ENCODE measurements at places on chromosomes 2 and 18.
A peak's percentile ranks its signal among the peaks of the same experiment; 100 is the strongest.

GRCh38 chr2:143732076-143732475 lies 602.9 kb downstream of the ARHGAP15 start:
- DNase-seq, result no peak

DNA sequence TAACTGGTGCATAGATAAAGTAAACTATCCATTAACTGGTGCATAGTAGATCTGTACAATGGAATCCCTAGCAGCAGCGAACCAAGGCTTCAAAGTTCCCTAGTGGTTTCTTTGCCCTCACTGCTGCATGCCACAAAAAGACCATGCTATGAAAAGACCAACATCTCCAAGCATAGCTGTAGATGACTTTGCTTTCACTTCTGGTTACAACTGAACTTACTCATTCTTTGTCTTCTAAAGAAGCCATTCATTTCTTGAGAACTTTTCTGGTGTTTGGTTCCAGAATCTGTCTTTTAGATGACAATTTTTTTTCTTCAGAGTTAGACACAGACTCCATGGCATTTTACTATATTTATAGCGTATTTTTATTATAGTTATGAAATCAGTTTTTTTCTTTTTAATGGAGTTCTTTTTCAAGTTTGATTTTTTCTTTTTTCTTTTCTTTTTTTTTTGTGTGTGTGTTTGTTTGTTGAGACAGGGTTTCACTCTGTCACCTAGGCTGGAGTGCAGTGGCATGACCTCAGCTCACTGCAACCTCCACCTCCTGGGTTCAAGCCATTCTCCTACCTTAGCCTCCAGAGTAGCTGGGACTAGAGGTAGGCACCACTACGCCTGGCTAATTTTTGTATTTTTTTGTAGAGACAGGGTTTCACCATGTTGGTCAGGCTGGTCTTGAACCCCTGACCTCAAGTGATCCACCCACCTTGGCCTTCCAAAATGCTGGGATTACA lies 63.6 kb downstream of the SLC35F5 start:
- no peak for DNase-seq

DNA sequence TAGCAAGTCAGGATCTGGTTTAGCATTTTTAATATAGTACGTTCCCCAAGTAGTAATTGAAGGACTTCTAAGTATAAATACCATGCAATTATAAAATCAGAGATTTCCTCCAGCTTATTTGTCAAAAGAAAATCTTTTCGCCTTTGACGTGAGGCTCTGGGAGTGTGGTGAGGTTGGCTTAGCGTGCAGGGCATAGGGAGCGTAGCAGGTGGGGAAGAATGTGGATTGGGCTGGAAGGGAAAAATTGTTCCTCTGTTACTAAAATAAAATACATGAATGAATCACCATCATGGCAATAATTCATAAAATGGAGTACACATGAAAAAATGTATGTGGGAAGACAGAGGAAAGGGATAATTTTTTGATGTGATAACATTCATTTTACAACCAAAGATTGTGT lies 5.4 kb upstream of the IL1RL2 start:
- no peak for DNase-seq

- no peak for DNase-seq
Observed at GRCh38 chr2:213723707-213724106, 439.4 kb downstream of the SPAG16 start.

- peak; percentile 38 for DNase-seq
Observed at GRCh38 chr2:45851576-45852304, 200.3 kb downstream of the PRKCE start.

GRCh38 chr18:32735781-32736180 lies 37.0 kb downstream of the KLHL14 start:
- DNase-seq, result no peak

- DNase-seq, result no peak
Observed at GRCh38 chr2:227036527-227036926, 127.5 kb downstream of the COL4A4 start.

DNA sequence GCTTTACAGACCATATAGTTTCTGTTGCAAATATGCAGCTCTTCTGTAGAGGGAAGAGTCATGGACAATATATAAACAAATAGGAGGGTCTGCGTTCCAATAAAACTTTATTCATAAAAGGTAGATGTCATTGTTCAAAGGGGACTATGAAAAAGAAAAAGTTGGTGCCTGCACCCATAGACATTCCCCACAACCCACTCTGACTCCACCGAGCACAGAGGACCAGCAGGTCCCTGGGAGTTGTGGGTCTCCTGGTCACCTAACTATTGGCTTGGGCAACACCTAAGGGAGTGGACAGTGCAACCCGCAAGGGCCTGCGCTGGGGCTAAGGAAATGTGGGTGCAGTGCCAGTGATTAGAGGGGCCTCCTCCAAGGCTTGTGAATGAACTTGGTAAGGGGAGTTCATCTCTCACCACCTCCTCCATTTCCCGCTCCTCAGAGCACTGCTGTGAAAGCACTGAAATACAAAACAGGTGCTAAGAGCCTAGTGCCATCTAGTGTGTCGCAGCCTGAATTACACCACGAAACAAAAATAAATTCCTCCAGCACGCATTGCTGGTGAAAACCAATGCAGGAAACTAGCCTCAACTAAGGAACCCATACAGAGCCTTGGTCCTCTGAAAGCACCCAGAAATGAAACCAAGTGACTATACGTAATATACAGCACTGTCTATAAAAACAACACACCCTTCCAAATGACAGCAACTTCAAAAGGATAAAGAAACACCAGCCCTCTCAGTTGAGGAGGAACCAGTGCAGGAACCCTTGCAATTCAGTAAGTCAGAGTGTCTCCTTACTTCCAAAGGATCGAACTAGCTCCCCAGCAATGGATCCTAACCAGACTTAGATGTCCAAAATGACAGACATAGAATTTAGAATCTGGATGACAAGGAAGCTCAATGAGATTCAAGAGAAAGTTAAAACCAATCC lies 166.6 kb downstream of the RNF144A start:
- DNase-seq, result no peak

DNA sequence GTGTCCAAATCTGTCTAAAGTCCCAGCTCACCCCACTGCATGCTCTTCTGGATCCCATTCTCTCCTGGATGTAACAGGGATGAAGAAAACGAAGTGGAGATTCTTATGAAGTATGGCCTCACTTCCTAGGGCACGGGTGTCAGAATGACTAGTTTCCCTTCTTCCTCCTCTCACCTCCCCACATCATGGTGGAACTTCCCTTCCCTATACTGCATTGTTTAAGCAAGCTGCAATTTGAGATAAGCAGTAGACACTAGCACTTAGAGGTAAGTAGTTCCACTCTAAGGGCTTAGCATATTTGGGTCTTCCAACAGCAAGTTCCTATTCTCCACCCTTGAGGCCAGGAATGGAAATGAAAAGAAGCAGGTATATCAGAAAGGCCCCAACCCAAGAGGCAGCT lies 29.7 kb downstream of the SLC4A5 start:
- no peak for DNase-seq

DNA sequence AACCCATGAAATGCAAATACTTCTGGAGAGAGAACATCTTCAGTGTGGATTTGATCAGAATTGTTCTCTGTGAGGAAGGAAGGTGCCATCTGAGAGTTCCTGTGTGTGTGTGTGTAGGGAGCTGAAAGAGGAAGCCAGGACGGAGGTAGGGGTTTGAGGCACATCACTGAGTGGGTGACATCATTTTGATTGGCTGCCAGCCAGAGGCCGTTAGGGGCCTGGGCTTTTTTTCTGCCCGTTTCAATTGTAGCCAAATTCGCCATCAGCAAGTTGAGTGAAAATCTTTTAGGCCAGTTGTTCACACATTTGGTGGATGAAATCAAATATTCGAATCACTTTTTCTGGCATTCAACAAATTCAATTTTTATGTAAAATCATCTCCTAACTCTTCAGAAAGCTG lies 48.9 kb downstream of the TSN start:
- peak; percentile 64 for DNase-seq

DNA sequence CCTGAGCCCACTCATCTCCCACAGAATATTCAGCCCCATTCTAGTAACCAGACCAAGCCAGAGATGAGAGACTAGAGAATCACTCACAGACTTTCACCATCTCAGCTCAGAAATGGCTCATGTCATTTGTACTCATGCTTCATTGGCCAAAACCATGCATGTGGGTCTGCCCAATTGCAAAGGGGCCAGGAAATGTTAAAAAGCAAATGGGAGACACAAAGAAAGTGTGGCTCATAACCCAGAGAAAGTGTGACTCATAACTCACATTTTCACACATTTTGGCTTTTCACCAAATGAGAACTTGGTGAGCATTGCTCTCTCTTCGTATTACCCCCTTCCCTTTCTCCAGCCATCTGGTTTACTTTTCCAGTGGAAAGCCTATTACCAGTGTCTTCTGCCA lies 66.2 kb downstream of the MDH1 start:
- DNase-seq, result no peak

- no peak for DNase-seq
Observed at GRCh38 chr2:85485815-85486214, 53.2 kb upstream of the MAT2A start.

GRCh38 chr2:145268931-145269330 lies 749.0 kb upstream of the ZEB2 start:
- no peak for DNase-seq

DNA sequence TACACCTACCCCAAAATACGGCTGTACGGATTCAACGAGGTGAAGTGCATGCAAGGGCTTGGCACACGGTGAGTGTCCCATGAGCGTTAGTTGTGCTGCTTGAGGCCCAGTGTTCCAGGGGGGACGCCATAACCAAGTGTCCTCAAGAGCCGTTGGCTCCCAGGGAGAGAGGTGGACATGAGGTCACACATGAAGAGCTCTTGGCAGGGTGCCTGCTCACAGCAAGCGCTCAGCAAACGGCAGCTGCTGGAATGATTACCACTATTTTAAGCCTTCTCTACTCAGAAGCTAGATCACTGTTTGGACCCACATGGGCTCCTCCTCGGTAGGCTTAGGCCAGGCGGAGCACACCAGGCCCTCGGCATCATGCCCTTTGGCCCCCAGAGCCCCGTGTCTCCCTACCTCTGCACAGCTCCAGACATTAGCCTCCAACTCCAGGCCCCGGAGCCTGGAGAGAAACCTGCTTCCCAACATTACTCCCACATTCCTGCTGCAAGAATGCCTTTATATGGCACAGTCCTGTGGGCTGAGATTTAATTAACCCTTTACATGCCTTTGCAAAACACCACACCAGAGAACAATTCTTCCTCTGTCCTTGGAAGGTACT lies 68.4 kb upstream of the PPP1CB start:
- DNase-seq, result peak; percentile 83

GRCh38 chr2:191109888-191110287 lies 40.9 kb downstream of the STAT4 start:
- DNase-seq, result no peak

- no peak for DNase-seq
Observed at GRCh38 chr2:28689771-28690170, 61.9 kb upstream of the PPP1CB start.

GRCh38 chr2:217837530-217837929 lies 165.3 kb downstream of the TNS1 start:
- no peak for DNase-seq

DNA sequence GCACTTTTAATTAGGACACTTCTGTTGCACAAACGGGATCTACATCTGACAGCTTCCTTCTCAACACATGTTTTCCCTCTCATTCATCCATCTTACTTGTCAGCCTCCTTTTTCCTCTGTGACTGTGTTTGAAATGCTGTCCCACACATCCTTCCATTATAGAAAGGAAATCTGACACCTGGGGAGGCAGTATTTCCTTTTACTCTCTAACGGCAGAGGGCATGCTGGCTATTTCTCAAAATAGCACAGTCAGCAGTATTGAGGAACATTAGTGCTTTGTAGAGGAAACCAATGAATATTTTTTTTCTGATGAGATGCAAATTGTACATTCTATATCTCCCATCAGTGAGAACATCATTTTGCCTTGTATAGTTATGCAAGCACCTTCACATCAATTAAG lies 668.7 kb downstream of the SLC4A3 start:
- DNase-seq, result no peak

DNA sequence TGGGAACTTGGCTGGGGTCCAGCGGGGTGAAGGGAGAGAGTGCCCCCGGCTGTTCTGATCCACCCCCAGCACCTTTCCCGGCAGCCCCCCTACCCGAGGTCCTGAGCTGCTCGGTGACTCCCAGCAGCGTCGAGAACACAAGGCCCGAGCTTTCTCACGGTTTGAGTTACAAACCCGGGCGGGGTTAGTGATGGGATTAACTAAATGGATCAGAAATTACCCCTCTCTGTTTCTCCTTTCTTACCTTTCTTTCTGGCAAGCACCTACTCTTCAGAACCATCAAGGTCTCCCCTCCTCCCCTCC lies 139.4 kb upstream of the GPC1 start:
- DNase-seq, result no peak

DNA sequence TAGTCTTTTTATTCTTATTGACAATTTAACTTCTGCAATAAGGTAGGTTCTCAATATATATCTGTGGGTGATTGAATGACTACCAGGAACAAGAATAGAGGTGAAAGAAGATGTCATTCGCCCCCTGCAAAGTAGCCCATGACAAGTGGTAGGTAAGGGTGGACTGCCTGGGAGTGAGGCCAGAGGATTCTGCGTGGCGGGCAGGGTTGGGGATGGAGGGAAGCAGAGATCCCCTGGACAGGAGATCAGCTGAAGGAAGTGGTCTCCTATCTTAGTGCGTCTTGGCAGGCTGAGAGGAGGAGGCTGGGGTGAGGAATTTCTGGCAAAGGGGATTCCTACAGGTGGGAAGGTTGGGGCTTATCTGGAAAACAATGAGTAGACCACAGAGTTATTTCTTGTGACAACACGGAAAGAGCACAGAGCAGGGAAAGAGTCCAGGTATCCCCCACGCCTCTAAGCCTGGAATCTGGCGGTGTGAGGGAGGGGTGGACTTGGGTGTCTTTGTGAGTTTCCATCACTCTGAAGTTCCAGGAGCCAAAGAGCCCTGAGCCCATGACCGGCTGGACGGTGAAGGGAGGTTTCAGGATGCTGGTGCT lies 21.5 kb upstream of the MYCN start:
- no peak for DNase-seq

DNA sequence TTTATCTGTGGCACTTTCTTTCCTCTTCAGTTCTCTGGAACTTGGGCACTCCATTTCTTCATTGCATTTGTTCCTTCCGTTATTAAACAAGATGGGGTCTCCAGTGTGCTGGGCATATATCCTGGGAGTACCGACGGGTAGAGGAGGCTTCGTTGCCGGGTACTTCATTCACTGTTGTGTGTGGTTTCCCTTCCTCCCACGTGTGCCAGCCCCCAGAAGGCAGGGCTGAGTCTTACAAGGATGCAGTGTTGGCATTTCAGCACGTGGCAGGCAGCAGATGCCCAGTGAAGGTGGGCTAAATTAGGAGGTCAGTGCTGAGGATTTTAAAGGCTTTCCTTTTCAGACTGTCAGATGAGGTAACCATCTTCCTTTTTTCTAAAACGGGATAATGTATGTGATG lies 58.6 kb downstream of the MGAT5 start:
- no peak for DNase-seq

- no peak for DNase-seq
Observed at GRCh38 chr2:70513738-70514137, 39.9 kb downstream of the TGFA start.

Data from NCI-H774 (cell line).